Activated naive CD8-positive, alpha-beta T cell treated with anti-CD3 and anti-CD28 coated beads for 36 hours (primary cell): ENCODE measurements at places on chromosomes 1 and 21. TPM values are rescaled to one million over a fixed set of nuclear protein-coding genes. Genes with fewer than 3 reads are reported as not detected.

Gene FCRL6
- total RNA-seq = not detected

Gene OR2G3
- not detected for total RNA-seq

Gene MROH9
- total RNA-seq = not detected

Gene SLAMF1
- 39.8 TPM for total RNA-seq

Gene EFNA1
- total RNA-seq = 0.74 TPM

Gene MARK1
- total RNA-seq = not detected

Gene NKAIN1
- total RNA-seq = not detected

Gene FCRL5
- total RNA-seq = 0.32 TPM

Gene EFNA4
- 2.1 TPM for total RNA-seq

Gene ECM1
- total RNA-seq = 0.88 TPM

Gene POU3F1
- 0.10 TPM for total RNA-seq

Gene GPR153
- 0.56 TPM for total RNA-seq

Gene HSD3B1
- not detected for total RNA-seq

Gene SMIM1
- total RNA-seq = 1.8 TPM

Gene APOBEC4
- total RNA-seq = not detected

Gene C4BPA
- not detected for total RNA-seq

Gene CALML6
- 0.98 TPM for total RNA-seq

Gene DNALI1
- not detected for total RNA-seq

Gene SPRR1A
- total RNA-seq = not detected

Gene GPR161
- total RNA-seq = 0.30 TPM

Gene SH2D2A
- 186 TPM for total RNA-seq

Gene SYCP1
- total RNA-seq = not detected

Gene MCOLN2
- total RNA-seq = 20.0 TPM

Gene CFH
- 0.24 TPM for total RNA-seq

Gene TMEM81
- 1.5 TPM for total RNA-seq

Gene PPM1J
- 0.94 TPM for total RNA-seq

Gene C1orf185
- not detected for total RNA-seq

Gene FCRLB
- 0.49 TPM for total RNA-seq

Gene PLEKHN1
- total RNA-seq = 1.3 TPM

Gene TRAF5
- 24.4 TPM for total RNA-seq

Gene TRMT1L
- total RNA-seq = 23.1 TPM

Gene LMOD1
- not detected for total RNA-seq

Gene TM2D1
- total RNA-seq = 24.7 TPM

Gene FBXO28
- 28.6 TPM for total RNA-seq

Gene PGLYRP3
- total RNA-seq = not detected

Gene ZNF695
- total RNA-seq = 0.68 TPM

Gene CD46
- total RNA-seq = 75.0 TPM

Gene OR2W3
- not detected for total RNA-seq

Gene ACKR1
- not detected for total RNA-seq

Gene CCDC24
- total RNA-seq = 1.5 TPM

Gene PAQR6
- 4.9 TPM for total RNA-seq
